DMS79 treated with DMSO at 0.1 percent for 48 hours (cell line): ENCODE measurements at places on chromosomes 1 and 21.
A peak's percentile ranks its signal among the peaks of the same experiment; 100 is the strongest.

DNA sequence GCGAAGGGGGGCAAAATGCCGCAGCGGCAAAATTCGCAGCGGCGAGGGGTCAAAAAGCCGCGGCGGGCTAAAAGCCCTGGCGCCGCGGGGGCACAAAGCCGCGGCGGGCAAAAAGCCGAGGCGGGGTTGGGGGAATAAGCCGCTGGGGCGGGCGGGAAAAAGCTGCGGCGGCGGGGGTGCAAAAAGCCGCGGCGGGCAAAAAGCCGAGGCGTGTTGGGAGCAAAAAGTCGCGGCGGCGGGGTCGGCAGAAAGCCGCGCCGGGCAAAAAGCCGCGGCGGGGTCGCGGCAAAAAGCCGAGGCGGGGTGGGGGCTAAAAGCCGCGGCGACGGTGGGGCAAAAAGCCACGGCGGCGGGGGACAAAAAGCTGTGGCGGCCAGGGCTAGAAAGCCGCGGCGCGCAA, 3902.5 kb downstream of the SRGAP2C start:
- no peak for DNase-seq

DNA sequence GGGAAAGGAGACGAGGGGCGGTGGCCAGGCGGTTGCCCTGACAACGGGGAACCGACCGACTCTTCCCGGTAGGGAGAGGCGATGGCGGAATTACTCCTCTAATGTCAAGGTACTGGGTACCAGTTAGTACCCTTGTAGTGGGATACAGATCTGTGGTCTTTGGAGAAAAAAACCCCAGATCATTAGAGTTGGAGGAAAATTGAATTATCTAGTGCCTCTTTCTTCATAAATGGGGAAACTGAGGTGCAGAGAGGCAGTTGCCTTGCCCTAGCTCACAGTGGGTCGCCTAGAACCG, 545 bp upstream of the PEF1 start:
- DNase-seq, result no peak

DNA sequence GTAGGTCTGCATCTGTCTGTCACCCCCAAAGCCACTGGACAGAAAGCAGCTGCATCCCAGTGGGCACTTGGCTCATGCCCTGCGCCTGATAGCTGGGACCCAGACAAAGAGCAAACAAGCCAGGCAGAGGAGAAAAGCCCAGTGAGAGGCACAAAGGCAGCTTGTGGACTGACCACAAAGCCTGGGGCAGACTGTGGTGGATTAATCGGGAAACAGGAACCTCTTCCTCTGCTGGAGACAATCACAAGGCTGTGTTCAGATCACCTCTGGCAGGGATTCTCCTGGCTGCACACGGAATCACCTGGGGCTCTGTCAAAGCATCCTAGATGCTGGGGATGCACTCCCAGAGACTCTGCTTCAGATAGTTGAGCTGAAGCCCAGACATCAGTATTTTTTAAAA, 15.2 kb upstream of the GJB5 start:
- DNase-seq, result no peak

DNA sequence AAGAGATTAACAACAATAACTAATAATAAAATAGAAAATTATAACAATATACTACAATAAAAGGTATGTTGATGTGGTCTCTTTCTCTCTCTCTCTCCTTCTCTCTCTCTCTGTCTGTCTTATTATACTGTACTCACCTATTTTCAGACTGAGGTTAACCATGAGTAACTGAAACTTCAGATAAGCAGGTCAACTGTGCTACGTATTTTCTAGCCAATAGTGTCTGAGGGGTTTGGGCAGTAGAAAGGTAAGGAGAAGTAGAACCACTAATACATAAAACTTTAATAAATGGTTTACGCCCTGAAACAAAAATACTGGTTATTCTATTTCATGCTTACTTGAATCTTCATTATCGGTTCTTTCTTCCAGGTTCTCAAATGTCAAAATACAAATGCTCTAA, 71.0 kb upstream of the LRRC53 start:
- no peak for DNase-seq

DNA sequence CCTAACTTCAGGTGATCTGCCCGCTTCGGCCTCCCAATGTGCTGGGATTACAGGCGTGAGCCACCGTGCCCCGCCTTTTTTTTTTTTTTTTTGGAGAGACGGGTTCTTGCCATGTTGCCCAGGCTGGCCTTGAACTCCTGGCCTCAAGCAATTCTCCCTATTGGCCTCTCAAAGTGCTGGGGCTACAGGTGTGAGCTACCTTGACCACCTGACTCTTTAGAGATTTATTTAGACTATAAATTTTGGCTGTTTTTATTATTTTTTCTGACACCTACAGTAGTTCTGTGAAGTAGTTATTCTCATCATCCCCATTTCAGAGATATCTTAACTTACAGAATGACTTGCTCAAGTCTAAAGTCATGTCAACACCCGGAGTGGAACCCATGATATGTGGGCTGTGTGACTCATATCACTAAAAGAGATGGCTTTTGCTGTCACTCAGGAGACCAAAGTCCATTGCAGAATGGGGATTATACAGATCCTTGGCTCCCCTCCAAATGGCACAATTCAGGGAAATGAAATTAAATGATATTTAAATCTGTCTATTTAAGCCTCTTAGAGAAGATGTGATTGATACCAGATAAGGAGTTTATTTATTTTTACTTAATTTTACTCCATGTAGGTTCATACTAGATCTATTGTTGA, 93.2 kb downstream of the CTH start:
- no peak for DNase-seq

DNA sequence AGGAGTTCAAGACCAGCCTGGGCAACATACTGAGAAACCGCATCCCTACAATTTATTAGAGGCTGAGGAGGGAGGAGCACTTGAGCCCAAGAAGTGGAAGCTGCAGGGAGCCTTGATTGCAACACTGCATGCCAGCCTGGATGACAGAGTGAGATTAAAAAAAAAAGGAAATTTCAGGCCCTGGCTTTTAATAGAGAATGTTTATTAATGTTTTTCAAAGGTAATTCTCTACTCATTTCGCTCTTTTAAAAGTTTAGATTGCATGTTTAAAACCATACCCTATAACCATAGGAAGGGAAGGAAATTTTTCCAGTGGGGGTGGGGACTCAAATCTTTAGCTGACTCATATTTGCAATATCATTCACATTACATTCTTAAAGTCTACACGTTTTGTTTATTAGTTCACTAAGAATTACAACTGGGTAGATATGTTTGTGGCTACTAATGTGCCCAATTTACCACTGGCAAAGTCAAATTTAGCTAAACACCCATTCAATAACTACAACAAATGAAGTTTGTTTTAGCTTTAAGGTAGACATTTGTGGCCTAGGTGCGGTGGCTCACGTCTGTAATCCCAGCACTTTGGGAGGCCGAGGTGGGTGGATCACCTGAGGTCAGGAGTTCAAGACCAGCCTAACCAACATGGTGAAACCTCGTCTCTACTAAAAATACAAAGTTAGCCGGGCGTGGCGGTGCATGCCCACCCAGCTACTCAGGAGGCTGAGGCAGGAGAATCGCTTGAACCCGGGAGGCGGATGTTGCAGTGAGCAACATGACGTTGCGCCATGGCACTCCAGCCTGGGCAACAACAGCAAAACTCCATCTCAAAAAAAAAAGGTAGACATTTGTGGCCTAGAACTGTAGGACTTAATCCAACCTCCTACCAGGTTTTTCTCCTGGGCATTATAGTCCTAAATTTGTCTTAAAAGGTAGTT, 5.0 kb downstream of the KDM5B start:
- peak; percentile 13 for DNase-seq

DNA sequence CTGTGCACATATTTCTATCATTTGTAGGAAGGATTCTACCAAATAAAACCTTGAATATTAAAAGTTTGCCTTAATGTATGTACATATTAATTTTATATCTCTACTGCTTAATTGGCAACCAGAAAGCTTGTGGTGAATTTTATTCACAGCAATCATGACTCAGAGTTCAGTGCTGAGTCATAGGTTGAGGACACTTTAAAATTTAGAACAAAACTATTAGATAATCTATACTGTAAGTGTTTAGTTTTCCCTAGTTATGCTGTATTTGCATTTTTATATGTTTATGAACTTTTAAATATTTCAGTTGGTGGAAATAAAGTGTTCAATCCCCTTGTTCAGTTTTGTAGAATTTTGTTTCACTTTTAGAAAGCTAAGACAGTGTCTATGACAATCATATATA, 841.5 kb downstream of the KCNT2 start:
- DNase-seq, result no peak

GRCh38 chr1:117017062-117017461, 15.5 kb downstream of the CD101 start:
- no peak for DNase-seq

- peak; percentile 80 for DNase-seq
These were observed 449.8 kb downstream of the SIPA1L2 start for GRCh38 chr1:232179896-232180778.

DNA sequence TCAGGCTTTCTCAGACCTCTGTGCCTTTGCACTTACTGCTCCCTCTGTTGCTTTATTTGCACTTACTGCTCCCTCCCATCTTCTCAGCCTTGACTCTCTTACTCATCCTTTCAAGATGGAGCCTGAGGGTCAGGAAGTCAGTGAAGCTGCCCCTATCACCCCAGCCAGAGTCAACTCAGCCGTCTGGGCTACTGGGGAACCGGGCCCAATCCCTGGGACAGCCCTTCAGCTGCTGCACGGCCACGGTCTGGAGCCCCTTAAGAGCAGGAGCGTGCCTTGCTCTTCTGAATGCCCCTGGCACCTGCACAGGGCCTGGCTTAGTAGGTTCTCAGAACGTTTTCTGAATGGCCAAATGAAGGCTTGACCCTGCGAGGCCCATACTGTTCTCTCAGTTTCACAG, 244.4 kb downstream of the FOXD2 start:
- DNase-seq, result no peak

DNA sequence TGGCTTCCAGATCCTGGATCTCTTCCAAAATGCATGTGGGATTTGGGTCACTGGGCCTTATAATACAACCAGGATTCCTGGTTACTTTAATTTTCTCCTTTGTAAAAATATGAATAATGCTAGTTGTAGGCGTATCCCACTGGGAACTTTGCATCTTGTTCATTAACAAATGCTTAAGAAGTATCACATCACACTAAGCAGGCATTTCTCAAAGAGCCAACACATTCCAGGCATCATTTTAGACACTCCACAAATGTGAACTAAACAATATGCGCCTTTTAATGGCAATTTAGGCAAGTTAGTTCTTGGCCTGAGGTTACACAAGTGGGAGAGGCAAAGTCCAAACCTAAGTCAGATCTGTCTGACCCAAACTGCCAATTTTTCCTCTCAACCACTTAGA, 15.9 kb downstream of the BRINP2 start:
- DNase-seq, result no peak

GRCh38 chr1:87179076-87179810, 149.4 kb upstream of the LMO4 start:
- DNase-seq, result peak; percentile 73

- no peak for DNase-seq
These were observed 57.8 kb downstream of the DISP3 start for GRCh38 chr1:11536573-11537379.

- no peak for DNase-seq
These were observed 69.8 kb upstream of the ATP5PO start for GRCh38 chr21:33985117-33986050.

DNA sequence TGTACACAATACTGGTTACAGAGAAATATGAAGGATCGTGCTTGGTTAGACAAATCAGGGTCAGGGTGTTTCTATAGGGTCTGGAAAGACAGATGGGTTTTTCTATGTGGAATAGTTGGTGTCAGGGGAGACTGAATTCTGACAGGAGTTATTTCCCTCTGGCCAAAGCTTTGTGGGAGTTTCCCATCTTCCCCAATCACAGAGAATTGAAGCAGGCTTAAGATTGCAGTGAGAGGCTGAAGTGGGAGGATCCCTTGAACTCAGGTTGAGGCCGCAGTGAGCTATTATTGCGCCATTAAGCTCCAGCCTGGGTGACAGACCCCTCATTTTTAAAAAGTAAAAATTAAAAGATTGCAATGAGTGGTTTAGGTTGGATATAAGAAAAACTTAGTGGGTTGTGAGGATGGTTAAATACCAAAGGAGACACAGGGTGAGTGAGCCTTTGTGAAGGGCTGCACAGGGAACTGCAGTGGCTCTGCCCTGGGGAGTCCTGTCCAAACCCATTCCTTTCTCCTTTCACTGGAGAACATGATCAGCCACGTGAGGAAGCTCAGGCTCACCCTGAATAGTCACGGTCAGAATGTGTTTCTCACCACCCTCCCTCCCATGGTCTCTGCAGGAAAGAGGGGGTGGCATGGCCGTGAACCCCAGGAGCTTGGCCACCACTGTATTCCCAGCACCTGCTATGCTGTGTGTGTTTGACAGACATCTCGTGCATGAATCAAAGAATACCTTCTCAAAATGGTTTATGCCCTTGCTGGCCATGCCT, 101.2 kb downstream of the INTS7 start:
- DNase-seq, result no peak

DNA sequence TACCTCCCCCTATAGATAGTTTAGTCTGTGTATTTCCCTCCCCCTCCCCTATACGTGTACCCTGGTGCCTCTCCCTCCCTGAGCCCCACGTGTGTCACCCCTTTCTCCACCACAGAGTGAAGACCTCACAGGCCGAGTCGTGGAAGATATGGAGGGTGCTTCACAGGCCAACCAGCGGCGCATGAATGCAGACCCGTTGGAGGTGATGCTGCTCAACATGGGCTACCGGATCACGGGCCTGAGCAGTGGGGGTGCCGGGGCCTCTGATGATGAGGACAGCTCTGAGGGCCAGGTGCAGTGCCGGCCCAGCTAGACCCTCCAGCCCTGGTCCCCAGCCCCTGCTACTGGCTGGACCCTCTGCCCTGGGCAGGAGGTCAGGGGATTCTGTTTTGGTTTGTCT, 15.9 kb upstream of the TMEM222 start:
- DNase-seq, result no peak

GRCh38 chr1:57160594-57160993, 194.8 kb upstream of the C8B start:
- no peak for DNase-seq

GRCh38 chr1:95966866-95967265, 732.9 kb downstream of the RWDD3 start:
- no peak for DNase-seq

GRCh38 chr1:223074445-223075300, 68.4 kb downstream of the TLR5 start:
- DNase-seq, result no peak

- DNase-seq, result no peak
These were observed 147.7 kb downstream of the HUNK start for GRCh38 chr21:32020564-32020963.

- no peak for DNase-seq
These were observed 870.0 kb downstream of the LRRIQ3 start for GRCh38 chr1:73327998-73328397.

DNA sequence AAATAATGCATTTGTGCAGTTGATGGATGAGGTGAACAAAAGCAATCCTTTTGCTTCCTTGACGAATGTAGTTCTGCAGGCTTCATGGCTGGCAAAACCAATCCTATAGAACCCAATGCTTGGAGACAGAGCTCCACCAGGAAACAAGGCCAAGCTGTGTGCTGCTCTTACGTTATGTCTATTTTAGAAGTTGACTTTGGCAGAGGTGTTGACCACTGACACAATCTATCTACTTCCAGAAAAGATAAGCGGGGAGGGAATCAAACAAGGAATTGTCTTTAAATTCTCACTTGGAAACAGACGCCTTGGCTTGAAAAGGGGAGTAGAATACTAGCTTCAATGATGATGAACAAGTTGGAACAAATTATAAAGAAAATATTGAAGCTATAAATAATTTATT, 211.2 kb downstream of the SETD4 start:
- no peak for DNase-seq
